ENCODE measurements at places on chromosomes 3 and 15. TPM values are rescaled to one million over a fixed set of nuclear protein-coding genes. Genes with fewer than 3 reads are reported as not detected.
A peak's percentile ranks its signal among the peaks of the same experiment; 100 is the strongest.

Gene ERICH6
- total RNA-seq: 0.50 TPM

Gene RBP2
- not detected for total RNA-seq

Gene NEK10
- 0.56 TPM for total RNA-seq

Gene TRIP4
- 22.1 TPM for total RNA-seq

Gene LRRIQ4
- not detected for total RNA-seq

Gene HIGD2B
- not detected for total RNA-seq

Gene LRRN1
- 0.46 TPM for total RNA-seq

Gene BOC
- total RNA-seq: not detected

Gene ZBBX
- total RNA-seq: not detected

Gene GOLIM4
- 1.6 TPM for total RNA-seq

Gene BLOC1S6
- 29.3 TPM for total RNA-seq

Gene BAHD1
- total RNA-seq: 28.7 TPM

DNA sequence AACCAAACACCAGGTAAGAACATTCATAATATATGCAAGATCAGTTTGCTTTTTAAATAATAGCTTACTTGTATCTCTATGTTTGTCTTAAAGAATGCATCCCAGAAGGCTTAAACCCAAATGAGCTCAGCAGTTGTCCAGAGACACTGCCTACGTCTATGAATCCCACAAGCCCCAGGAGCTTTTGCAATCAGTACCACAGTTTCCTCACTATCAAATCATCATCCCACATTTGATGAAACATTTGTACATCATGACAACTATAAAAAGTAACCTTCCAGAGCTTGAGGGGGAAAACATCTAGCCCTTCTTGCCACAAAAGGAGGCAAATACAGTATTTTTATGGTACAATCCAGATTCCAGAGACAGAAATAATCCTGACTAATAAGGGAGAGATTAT, 63.7 kb downstream of the ATP8B4 start:
- no peak for DNase-seq

- DNase-seq: no peak
Measured at GRCh38 chr15:70478251-70478990, 284.9 kb downstream of the UACA start.

DNA sequence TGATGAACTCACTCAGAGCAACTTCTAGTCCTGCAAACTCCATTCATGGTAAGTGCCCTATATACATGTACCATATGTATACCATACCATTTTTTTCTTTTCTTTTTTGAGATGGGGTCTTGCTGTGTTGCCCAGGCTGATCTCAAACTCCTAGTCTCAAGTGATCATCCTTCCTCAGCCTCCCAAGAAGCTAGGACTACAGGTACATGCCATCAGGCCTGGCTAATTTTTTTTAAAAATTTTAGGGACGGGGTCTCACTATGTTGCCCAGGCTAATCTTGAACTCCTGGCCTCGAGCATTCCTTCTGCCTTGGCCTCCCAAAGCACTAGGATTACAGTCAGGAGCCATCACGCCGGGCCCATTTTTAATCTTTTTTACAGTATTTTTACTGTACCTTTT, 67.3 kb upstream of the MFGE8 start:
- DNase-seq: no peak

DNA sequence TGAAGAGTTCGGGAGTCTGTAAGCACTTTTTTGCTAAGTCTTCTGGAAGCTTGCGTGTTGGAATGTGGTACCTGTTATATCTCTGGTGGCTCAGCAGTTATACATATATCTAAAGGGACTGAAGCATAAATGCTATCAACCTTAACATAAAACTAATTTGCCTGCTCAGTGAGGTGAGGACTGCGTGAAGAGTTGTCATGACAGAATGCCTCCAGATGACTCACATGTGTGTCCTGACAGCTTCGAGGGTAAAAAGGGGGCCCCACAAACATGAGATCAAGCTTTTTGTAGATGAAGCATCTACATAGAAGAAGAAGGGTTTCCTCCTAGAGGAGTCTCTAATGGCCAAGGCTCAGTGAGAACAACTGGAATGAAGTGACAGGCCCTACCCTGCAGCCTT, 88.8 kb upstream of the C3orf80 start:
- DNase-seq: no peak

- DNase-seq: no peak
Measured at GRCh38 chr3:30918761-30919160, 24.3 kb upstream of the GADL1 start.

DNA sequence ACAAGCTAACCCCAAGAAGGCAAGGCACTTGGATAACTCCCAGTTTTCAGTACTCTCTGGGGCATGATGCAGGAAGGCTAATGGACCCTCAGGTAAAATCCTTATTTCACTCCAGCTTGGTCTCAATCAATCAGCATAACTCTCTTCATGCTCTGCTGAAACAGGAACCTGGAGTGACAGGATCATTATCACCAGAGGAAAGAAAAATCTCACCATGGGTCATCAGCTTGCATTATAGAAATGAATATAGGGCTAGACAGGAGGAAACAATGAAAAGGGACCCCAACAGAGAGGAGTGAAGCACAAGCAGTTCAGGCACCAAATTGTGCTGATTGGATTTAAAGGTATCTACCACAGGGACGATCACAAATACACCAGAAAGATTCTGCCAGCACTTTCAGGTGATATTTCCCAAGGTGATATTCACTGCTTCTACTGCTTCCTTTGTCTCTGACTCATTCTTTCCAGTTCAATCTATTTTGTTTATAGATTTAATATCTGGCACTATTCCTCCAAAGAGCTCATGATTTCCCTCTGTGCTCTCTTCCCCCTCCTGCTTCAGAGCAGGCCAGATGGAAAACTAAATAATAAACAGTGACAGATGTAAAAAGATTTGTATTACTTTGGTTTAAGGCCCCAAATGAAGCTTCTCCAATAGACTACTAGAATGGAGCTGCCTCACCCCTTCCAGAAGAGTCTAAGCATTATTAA, 22.9 kb upstream of the THUMPD3 start:
- no peak for DNase-seq

- no peak for DNase-seq
Measured at GRCh38 chr15:100249096-100249815, 92.5 kb downstream of the ADAMTS17 start.

DNA sequence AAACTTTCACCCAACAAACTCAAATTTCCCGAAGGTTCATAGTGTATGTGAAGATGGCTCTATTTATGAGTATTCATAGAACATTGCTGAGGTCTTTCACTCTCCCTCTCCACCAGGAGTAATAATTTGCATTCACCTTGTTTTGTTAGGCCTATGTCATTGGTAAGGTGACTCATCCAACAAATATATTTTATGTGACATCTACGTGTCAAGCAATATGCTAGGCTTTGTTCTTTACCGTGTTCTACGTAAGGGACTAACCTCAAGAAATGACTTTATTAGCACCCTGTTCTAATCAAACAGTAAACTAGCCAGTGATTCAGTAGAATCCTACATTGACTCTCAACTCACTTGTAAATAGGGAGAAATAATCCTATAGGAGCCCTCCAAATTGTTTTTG, 334.4 kb downstream of the FGF12 start:
- DNase-seq: no peak

GRCh38 chr3:189961522-189962161, 159.1 kb downstream of the P3H2 start:
- DNase-seq: peak; percentile 73

DNA sequence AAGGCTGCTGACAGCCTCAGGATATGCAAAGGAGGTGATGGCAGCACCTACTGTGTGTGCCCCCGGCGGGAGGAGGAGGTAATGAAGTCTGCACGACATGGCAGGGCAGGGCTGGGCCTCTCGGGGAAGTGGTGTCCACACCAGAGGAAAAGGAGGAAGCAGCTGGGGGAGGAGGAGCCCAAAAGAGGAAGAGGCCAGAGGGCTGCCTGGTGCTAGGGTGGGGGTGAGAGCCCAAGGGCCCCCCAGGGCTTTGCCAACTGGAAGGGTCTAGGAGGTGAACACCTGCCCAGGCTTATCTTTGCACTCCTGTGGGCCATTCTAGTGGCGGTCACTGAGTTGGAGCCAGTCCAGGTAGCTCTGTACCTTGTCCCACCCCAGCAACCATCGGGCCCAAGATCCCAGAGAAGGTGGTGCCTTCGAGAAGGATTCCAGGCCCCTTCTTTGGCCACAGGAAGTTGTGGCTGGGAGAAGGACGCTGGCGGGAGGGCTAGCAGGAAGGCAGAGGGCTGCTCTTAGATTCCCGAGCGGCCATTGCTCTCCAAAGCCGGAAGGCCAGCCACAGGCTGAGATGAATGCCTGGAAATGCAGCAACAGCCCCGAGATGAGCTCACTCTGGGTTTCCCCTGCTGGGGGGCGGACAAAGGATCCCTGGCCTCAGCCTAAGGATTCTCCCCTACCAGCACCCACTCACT, 7.0 kb downstream of the GNAI2 start:
- DNase-seq: no peak

DNA sequence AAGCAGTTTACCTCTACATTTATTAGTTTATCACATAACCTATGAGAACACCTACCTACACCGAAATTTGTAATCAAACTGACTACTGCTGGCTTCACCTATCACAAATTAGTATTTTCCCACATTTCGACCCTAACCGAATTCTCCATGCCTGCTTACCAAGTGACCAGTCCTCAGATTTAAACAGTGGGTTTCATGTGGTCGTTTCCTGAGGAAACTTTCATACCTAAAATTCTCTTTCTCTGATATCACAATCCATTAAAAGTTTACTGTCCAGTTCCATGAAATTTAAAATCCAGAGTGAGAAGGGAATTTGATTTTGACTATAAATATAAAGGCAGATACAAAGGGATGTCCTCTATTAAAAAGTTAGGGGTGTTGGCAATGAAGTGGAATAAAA, 1.9 kb downstream of the PLOD2 start:
- DNase-seq: no peak

- no peak for DNase-seq
Measured at GRCh38 chr15:40234783-40235182, 4.1 kb upstream of the PAK6 start.

DNA sequence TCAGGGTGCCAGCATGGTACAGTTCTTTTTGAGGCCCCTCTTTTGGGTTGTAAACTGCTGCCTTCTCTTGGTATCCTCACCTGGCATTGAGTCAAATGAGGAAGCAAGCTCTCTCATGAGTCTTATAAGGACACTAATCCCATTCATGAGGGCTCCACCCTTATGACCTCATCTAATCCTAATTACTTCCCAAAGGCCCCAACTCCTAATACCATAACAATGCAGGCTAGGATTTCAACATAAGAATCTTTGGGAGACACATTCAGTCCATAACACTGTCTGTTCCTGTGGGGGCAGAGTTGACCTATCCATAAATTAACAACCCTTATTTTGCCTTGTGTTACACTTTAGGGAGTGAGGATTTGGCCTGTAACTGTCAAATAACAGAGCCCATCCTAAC, 278.3 kb downstream of the LRTM1 start:
- no peak for DNase-seq

GRCh38 chr15:96171853-96172296, 158.6 kb upstream of the NR2F2 start:
- DNase-seq: no peak

DNA sequence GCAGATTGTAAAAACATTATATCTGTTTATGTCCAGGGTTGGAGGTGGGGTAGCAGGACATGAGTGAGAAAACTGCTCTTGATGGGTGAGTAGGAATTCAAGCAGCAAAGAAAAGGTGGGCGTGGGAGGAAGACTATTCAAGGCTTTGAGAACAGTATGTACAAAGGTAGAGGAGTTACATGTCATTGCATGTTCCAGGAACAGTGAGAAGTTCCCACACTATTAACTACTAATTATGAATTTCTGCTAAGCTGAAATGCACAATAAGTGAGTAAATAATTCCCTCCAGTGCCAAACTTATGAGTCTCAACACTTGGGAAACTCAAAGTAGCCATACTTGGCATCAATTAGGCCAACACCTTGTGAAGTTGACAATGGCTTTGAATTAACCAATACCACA, 80.1 kb downstream of the SRGAP3 start:
- no peak for DNase-seq

- peak; percentile 88 for DNase-seq
Measured at GRCh38 chr15:74620636-74621545, 5.3 kb downstream of the CLK3 start.

- no peak for DNase-seq
Measured at GRCh38 chr3:58035524-58036255, 27.5 kb downstream of the FLNB start.
